Peyer's patch (tissue), 4 donors: ENCODE measurements at places on chromosomes 7 and 10.

DNA sequence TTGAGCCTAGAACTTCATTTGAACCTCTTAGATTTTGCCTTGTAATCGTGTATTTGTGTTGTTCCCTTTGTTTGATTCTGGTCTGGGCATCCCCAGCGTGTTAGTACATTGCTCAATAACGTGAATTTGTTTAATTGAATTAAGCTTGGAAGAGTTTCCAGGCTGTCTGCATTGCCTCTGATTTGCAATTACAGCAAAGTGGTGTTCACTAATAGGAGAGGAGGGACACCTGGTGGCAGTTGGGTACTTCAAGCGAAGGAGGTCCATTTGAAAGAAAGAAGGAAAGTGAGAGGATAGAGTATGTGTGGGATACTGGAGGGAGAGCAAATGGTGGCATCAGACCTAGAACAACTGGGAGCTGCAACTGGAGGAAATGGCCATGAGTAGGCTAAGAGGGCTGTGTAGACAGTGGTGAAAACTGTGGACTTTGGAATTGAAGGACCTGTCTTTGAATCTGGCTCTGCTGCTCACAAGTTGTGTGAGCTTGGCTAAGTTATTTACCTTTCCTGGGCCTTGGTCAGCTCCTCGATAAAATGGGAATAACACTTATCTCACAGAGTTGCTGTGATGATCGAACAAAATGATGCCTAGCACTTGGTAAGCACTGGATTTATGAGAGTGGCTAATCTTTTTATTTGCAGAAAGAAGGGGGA is 15.1 kb downstream of the LSMEM1 start:
- peak; percentile 75 for DNase-seq

- no peak for DNase-seq
These were observed 104.5 kb downstream of the GRM3 start for GRCh38 chr7:86748201-86748600.

DNA sequence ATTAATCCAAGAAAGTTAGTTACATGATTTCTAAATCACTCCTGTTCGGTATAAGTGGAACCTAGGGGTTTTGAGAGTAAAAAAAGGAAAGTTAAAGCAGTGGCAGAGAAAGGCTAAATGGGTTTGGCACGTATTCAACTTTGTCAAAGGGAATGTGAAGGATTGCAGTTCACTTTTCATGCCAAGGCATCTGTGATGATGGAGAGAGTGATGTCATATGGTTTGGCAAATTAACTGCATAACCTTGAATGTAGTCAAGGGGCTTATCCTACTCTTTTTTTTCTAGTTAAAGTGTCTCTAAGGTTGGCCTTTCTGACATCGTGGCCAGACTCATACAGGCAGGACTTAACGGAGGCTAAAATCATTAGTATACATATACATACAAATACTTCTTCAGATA is 277.8 kb downstream of the EXOC4 start:
- no peak for DNase-seq

GRCh38 chr7:95996886-95997285 is 224.5 kb downstream of the DYNC1I1 start:
- no peak for DNase-seq

- no peak for DNase-seq
These were observed 30.9 kb upstream of the STEAP4 start for GRCh38 chr7:88337572-88337971.

- DNase-seq, result peak; percentile 40
These were observed 16.3 kb upstream of the DNAAF5 start for GRCh38 chr7:710161-710560.

- no peak for DNase-seq
These were observed 84.0 kb upstream of the ELMO1 start for GRCh38 chr7:37532636-37533035.

DNA sequence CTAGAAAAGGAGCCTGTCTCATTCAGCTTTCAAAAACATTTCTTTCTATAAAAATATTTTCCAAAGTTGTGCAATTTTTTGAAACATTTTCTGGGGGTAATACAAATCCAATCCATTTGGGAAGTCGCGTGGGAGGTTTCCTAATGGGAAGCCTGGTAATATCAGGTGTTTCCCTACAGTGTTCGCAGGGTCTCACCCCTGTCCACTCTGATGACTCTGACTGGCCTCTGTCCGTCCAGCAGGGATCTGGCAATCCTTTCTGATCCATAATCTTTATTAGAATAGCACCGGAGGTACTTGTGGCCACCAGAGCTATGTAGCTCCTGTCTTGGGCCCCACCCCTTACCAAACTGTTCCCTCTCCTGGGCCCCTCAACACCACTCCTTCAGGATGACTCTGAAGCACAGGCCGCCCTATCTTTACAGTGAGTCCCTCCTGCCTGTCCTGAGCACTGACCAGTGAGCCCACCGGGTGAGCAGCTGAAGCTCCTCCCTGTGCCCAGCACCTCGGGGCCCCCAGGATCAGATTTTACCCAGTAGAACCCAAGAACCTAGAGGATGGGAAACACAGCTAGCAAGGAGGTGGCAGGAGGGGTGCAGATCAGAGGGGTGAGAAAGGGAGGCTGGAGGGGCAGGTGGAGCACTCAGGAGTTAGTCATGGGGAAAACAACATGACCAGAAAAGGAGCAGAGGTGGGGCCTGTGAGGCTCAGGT is 84.8 kb downstream of the PTPRE start:
- peak; percentile 26 for DNase-seq

DNA sequence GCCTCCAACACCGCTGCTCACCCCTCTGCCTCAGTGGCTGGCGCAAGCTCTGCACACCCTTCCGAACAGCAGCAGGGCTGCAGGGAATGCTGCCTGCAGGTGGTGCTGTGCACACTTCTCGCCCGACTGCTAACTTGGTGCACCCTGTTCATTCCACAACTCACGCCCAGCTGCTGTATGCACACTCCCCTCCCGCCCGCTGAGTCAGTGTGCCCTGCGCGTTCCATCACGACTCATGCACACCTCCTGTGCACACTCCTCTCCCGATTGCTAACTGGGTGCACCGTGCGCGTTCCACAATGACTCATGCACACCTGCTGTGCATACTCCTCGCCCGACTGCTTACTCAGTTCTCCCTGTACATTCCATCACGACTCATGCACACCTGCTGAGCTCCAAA is 21.5 kb downstream of the ADARB2 start:
- DNase-seq, result no peak

- DNase-seq, result no peak
These were observed 17.7 kb downstream of the CACNB2 start for GRCh38 chr10:18157881-18158280.

DNA sequence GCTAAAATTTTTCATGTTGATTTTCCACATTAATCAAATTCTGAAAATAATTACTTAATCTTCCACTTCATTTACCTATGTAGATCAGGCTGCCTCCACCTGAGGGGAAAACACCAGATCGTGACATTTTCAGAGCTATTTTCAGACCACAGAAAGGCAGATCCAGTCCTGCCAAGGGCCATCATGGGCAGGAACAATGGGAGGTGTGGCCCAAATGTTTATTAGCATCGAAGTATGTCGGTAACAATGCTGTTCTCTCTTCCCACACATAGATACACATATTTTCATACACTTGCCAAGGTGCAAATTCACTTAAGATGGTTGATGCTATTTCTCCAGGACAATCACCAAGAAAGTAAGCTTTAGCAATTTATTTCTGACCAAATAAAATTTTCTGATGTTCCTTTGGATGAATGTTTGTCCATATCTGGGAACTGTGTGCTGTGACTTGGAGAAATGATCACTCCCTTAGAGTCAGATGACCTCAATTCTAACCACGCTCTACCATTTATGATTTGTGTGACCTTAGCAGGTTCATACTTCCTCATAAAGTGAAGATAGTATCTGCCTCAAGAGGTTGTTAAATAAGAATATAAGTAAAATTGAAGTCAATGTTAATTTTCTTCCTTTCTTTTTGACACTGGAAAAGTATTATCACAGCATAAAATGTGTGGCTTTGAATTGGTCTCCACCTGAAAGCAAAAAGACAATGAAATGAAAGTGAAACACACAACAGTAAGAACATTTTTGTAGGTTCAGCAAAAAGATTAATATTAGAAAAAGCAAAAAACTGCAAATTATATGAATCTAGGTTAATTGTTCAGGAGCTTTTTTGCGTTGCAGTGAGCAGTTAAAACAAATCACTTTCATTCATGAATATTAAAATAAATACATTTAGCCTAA is 310.4 kb upstream of the PHF14 start:
- no peak for DNase-seq

- DNase-seq, result no peak
These were observed 32.3 kb downstream of the CDK1 start for GRCh38 chr10:60810437-60811182.

DNA sequence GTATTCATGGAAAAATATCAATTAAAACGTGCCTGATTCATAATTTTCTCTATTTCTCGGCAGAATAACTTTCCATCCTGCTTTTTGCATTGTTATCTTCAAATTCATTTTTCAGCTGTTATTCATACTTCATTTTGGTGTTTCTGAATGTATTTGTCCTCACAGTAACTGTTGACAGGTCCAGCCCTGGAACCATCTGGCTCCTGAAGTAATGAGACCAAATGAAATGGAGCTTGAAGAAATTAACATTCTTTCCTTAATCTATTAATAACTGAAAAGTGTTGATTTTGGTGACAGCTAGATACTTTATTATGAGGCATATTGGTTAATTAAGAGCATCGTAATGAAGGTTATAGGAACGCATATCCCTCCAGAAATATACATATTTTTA is 257.0 kb upstream of the MINDY3 start:
- no peak for DNase-seq

DNA sequence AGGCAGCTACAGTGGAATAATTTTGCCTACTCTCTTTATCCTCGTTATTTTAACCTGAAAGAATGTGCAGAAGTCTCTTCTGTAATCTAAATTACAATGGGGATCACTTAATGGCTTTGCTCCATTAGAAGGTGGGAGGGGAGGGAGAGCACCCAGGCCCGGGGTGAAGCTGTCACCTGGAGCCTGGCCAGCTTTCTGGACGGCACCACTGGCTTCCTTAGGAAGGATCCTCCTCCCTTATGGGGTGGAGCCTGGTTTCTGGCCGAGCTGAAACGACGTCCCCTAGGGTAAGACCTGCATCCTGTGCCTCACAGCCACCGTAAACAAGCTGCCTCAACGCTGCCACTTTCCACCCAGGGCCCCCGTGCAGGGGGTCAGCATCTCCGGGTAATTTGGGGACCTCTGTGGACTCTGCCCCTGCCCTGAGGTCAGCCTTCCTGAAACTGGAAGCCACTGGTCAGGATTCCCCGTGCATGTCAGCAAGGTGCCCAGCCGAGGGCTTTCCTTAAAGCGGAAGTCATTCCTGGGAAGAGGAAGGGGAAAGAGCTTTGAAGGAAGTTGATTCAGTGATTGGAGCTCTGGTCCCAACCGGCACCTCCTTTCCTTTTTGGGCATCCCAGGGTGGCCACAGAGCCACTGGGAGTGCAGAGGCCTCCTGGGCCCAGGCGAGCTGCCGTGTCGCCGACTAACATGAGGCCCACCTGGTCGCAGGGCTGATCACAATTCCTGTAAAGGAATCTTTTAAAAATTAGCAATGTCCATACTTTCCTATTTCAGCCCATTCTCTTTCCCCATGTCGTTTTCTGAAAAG is 569.1 kb downstream of the DNAJB6 start:
- DNase-seq, result no peak

DNA sequence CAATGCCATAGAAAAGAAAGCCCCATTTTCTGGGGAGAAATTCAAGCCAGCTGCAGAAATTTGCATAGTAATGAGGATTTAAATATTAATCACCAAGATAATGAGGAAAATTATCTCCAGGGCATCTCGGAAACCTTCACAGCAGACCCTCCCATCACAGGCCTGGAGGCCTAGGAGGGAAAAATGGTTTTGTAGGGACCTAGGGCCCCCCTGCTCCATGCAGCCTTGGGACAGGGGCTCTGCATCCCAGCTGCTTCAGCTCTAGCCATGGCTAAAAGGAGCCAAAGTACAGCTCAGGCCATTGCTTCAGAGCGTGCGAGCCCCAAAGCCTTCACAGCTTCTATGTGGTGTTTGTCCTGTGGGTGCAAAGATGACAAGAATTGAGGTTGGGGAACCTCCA is 46.6 kb upstream of the VOPP1 start:
- no peak for DNase-seq

- DNase-seq, result no peak
These were observed 153.6 kb downstream of the C1GALT1 start for GRCh38 chr7:7335909-7336308.

DNA sequence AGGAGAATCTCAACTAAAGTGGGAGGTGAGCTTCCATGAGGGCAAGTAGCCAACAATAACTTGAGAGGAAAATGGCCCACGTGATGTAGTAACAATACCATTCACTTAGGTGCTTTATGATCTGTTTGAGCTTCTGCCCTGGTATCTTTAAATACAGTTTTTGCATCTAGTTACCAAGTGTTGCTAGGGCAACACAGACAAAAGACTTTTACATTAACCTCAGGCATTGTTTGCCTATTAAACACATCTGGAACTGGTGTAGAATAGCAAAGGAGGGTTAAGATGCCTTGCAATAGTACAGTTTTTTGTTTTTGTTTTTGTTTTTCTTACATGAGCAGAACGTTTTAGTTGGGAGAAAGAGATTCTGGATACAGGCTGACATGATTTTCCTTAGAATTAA is 97.7 kb upstream of the MTPN start:
- no peak for DNase-seq

- no peak for DNase-seq
These were observed 21.0 kb downstream of the ZCCHC24 start for GRCh38 chr10:79424221-79425073.

DNA sequence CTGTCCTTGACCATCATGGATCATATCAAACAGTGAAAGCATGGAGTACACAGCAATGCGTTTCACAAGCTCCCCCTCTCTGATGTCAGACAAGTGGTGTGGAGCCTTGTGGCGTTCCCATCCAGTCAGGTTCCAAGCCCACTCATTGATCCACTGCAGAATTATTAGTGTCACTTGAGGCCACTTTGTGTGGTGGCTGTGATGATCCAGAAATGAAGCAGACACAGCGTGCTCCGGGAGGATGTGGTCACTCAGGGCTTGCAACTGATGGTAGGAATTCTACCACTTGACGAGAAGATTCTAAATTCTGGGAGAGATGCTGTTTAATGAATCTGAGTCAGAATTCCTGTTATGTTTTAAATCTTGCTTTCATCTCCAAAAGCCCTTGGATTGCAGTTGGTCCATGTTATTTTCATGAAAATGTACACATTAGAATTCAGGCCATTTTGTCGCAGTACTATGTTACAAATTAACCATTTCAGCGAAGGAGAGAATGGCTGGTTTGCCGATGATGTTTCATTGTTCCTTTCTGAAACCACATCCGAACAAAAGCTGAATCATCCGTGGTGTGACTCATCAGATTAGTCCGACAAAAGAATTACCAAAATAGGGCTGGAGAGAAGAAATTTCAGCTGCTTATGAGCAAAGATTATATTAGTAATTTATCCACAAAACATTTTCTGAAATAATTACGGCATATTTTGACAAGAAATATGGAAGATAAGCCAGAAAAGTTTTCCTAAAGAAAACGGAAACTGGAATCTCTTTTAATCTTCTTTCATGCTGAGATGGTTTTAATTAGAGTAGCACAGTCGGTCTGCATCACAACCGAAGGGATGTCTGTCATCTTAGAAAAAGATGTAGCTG is 48.1 kb downstream of the INSYN2A start:
- no peak for DNase-seq
